CD4-positive, alpha-beta T cell treated with Interleukin-15 for 1 hour (primary cell): ENCODE measurements at places on chromosomes 13 and 19.
A peak's percentile ranks its signal among the peaks of the same experiment; 100 is the strongest.

DNA sequence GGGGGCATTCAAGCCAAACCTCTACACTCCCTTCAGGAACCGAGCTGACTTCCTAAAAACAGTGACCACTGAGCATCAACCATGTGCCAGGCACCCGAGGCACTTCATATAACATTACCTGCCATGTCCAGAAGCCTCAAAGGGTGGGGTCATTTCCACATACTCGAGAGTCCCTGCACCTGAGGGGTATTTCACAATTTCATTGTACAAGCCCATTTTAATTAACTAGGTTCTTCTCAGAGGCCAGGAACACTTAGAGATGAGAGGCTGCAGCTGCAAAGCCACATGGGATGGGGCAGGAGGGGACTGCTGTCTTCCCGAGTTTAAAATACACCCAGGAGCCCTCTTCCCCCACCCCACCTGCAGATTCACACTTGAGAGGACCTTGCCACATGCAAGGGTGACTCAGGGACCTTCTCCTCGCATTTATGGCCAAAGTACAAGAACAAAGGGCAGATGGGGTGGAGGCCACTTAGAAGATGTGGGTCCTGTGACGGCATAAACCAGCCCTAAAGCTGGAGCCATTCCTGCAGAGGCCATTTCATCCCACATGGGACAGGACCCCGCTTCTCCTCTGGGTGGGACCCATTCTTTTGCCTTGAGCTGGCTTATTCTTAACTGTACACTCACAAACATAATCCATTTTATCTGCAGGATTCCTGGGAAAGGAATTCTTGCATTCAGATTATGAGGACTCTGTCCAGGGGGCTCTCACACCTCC is 43.9 kb downstream of the RAB20 start:
- DNase-seq, result no peak

DNA sequence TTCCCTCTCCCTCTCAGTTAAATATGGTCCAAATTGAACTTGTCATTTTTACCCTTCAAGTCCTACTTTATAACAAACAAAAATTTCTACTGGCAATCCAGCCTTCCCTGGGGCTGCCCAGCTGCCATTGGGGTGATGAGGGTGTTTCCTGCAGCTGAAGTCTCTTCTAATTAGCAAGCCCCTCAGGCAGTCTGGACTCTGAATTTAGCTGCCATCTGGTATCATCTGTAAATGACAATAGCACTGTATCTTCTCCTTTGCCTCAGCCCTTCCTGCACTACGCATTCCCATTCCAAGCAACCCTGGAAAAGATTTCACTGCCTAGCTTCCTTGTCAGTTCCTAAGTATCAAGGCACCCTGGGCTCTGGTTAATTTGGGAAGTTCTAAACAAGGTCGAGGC is 331.1 kb upstream of the KLF12 start:
- no peak for DNase-seq

DNA sequence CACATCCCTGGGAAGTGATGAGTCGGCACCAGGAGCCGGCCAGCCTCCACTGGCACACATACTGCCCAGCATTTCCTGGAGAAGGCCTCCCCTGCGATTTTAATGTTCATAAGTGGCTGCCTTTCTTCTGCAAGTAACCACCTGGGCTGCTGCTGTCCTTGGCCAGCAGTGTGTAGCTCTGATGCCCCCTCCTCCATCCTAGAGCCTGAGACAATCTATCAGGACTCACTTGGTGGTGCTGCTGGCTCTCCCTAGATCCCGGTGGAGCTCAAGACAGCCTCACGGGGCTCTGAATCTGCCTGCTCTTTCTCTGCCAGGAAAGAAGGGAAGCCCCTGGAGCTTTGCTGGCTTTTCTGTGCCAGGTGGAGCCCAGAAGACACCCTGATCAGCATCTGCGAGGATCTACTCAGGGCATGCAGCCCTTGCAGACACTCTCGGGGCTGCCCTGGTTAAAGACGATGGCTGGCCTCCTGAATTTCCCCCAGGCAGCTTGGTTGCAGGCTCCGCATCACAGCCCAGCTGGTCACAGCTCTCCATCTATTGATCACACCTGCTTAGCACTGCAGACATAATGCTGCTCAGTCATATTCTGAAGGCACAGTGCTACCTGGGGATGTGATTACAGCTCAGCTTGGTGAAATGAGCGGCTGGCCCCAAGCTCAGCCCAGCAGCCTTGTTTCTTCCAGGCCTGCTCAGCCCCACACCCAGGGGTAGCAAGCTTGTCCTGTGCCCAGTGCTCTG is 122.3 kb downstream of the ZDHHC20 start:
- no peak for DNase-seq

DNA sequence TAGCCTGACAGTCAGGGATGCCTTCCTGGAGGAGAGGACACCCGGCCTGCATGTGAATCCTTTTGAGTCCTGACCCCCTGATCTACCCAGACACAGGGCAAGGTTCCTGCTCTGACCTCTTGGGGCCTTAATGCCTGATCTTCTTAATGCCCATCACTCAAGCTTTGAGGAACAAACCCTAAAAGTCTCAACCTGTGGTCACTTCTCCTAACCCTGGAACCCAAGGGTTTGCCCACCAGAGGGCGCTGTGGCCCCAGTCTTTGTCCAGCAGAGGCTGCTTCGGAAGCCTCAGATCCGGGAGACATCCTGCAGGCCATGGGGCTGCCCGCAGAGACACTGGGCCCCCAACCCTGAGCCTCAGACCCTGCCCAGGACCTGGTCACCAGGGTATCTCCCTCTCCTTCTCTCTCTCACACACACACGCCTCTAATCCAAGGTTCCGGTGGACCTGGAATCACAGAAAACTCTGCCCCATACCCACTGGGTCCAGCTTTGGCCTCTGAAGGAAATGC is 9.8 kb upstream of the DPF1 start:
- peak; percentile 71 for DNase-seq
